ENCODE measurements at places on chromosomes 1 and 21.

DNA sequence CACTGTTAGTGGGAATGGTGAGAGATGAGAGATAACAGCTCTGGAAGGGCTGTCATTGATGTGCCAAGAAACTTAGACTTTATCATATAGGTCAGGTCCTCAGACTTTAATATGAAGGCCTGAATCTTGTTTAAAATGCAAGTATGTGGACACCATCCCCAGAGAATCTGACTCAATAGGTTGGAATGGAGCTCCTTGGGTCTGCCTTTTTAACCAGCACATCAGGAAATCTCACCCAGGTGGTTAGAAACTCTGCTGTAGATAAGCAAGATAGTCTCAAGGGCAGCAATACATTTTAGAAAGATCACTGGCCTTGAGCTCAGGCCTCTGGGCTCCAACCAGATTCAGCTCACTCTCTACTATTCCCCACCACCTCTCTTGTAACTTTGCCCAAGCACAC, 180.4 kb downstream of the SLC44A5 start:
- DNase-seq = no peak

- DNase-seq = no peak
These were observed 161.9 kb upstream of the KCTD3 start for GRCh38 chr1:215405211-215405610.

- no peak for DNase-seq
These were observed 104.1 kb downstream of the DENND1B start for GRCh38 chr1:197671140-197671539.

GRCh38 chr21:42537106-42537742, 23.6 kb downstream of the SLC37A1 start:
- peak; percentile 52 for DNase-seq

DNA sequence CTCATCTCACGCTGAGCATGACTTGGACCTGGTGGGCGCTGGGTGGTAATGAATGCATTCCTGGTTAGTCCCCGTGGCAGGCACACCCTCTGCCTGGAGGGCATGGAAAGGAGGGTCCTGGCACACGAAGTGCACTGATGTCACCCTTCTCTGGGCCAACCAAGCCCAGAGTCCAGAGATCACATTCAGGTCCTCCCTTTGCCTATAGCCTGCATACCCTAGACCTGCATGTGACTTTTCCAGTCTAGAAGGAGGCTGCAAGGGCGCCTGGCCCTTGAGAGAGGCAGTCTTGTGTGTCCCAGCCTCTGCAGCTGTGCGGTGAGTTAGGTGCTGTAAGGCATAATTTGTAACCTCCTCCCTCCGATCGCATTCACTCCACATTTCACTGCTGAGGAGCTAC, 22.1 kb downstream of the PADI2 start:
- DNase-seq = peak; percentile 16

DNA sequence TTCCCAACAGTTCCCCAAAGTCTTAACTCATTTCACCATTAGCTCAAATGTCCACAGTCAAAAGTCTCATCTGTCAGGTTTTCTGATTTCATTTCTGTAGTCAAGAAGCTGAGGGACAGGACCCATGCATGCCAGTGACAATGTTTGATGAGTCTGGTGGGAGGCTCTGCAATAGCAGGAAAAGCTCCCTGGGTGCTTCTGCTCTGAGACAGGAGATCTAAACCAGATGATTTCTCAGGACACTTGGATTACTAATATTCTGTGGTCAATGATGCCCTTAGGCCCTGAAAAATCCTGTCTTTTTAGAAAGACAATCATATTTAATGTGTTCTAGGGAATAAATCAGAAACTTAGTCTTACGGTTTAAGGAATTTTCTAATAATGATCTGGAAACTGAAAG, 56.4 kb downstream of the PCBP3 start:
- no peak for DNase-seq

DNA sequence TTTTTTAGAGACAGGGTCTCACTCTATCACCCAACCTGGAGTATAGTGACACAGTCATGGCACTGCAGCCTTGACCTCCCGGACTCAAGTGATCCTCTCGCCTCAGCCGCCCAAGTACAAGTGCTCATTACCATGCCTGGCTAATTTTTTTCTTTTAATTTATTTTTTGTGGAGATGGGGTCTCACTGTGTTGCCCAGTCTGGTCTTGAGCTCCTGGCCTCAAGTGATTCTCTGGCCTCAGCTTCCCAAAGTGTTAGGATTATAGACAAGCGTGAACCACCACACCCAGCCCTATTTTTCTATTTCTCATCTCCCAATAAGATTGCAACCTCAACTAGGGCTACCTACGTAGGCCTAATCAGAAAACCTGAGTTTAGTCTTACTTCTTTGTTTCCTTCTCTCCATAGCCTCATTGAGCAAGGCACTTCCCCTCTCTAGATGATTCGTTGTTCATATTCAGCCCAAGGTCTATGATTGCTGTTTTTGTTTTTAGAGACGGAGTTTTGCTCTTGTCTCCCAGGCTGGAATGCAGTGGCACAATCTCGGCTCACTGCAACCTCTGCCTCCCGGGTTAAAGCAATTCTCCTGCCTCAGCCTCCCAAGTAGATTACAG, 1.1 kb upstream of the KPNA6 start:
- DNase-seq = no peak

Measured in T47D (cell line).